Ureter (tissue), 1 donor: ENCODE measurements at places on chromosomes 2 and 18. TPM values are rescaled to one million over a fixed set of nuclear protein-coding genes. Genes with fewer than 3 reads are reported as not detected.

Gene SPC25
- 0.47 TPM for total RNA-seq

Gene ITPRIPL1
- total RNA-seq = 1.7 TPM

Gene ZNF2
- total RNA-seq = 4.5 TPM

Gene WDCP
- 13.6 TPM for total RNA-seq

Gene RESP18
- not detected for total RNA-seq

Gene UGT1A9
- 1.5 TPM for total RNA-seq

Gene FAM228A
- total RNA-seq = 1.2 TPM

Gene TUBA3E
- total RNA-seq = not detected

Gene ARMC9
- total RNA-seq = 16.0 TPM

Gene RNF125
- total RNA-seq = 9.2 TPM

Gene MAP4K3
- 73.3 TPM for total RNA-seq

Gene PLEK
- 3.7 TPM for total RNA-seq

Gene CXCR1
- not detected for total RNA-seq

Gene GALNT14
- total RNA-seq = 7.0 TPM

Gene APCDD1
- total RNA-seq = 98.4 TPM

Gene EFHD1
- total RNA-seq = 15.9 TPM

Gene RFX8
- not detected for total RNA-seq

Gene HOXD9
- total RNA-seq = 19.8 TPM

Gene NCKAP1
- total RNA-seq = 174 TPM

Gene LOXL3
- total RNA-seq = 6.4 TPM

Gene ALLC
- total RNA-seq = not detected

Gene FN1
- 125 TPM for total RNA-seq

Gene DARS1
- total RNA-seq = 83.6 TPM

Gene IL36RN
- not detected for total RNA-seq

Gene RGPD3
- total RNA-seq = 0.10 TPM

Gene MLPH
- total RNA-seq = 236 TPM

Gene SERPINB4
- not detected for total RNA-seq

Gene NEMP2
- total RNA-seq = 8.2 TPM

Gene RAX
- not detected for total RNA-seq

Gene ANKRD30B
- total RNA-seq = not detected

Gene REG1B
- not detected for total RNA-seq

Gene SPP2
- total RNA-seq = not detected

Gene CBLN2
- total RNA-seq = not detected

Gene KLF7
- total RNA-seq = 54.7 TPM

Gene PIEZO2
- 3.9 TPM for total RNA-seq

Gene CDK5R2
- not detected for total RNA-seq

Gene GFPT1
- 55.3 TPM for total RNA-seq

Gene SLC8A1
- 116 TPM for total RNA-seq

Gene C2orf66
- 1.0 TPM for total RNA-seq

Gene GPR39
- total RNA-seq = 13.2 TPM

Gene ZC3H6
- total RNA-seq = 18.9 TPM
